ENCODE measurements at places on chromosomes 16 and 17.

DNA sequence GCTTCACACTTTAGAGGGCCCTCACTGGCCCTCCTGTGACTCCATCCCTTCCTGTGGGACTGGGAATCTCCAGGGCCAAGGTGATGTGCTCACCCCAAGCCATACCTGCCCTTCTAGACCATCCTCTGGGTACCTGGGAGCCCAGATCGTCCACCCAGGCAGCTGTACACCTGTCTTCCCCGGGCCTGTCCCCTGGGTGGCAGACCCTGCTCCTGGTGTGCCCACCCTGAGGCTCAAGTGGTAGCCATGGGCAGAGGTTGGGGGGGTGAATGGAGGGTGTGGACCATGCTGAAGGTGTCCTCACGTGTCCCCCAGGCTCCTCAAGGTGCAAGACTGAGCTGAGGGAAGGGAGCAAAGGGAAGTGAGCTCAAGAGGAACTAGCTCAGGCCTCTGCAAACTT is 9.3 kb downstream of the CLEC10A start:
- no peak for DNase-seq

GRCh38 chr16:63289834-63290460 is 1253.7 kb upstream of the CDH8 start:
- DNase-seq = peak; percentile 75

- peak; percentile 39 for DNase-seq
Observed at GRCh38 chr17:67221062-67221998, 23.7 kb downstream of the HELZ start.

DNA sequence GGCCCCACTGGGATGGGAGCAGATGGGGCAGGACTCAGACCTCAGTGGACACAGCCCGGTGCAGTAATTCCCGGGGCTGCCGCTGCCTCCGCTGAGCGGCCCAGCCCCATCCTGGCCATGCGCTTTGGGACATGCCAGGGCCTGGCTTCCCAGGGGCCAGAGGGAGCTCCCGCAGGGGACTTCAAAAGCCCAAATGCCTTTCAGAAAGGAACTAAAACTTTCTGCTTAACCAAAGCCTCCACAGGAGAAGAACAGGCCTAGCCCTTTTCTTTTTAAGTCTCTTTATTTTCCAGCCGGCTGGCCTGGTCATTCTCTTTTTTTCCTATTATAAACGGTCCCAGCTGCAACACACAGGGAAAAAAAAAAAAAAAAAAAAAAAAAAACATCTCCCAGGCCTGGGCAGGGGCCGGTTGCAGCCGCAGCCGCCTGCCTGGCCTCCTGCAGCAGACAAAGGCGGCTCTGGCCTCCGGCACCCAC is 10.7 kb upstream of the ZNF423 start:
- peak; percentile 92 for DNase-seq

DNA sequence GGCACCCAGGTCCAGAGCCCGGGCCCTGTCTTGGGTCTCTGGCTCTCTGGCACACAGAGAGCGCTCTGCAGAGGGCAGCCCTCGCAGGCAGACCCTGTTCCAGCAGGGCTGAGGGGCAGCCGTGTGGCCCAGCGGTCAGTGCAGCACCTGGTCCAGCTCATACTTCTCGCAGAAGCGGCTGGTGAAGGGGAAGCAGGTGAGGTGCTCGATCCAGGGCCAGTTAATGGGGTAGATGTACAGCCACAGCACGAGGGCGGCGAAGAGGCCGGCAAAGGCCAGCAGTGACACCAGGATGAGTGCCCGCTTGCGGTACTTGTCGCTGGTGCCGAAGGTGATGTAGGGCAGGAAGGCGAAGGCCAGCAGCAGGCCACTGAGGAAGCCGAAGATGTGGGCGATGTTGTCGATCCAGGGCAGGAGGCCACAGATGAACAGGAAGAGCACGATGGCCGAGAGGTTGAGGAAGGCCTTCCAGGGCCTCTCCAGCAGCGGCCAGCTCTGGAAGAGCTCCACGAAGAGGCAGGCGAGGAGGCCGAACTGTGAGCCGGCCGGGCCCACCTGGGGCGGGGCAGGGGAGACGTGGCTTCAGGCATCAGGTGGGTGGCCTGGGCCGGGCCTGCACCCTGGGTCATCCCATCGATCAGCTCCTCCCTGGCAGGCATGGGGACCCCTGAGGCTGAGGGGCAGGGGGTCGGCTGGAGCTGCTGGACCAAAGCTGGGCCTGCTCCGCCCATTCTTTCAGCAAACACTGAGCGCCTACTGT is 4.3 kb downstream of the AANAT start:
- no peak for DNase-seq

DNA sequence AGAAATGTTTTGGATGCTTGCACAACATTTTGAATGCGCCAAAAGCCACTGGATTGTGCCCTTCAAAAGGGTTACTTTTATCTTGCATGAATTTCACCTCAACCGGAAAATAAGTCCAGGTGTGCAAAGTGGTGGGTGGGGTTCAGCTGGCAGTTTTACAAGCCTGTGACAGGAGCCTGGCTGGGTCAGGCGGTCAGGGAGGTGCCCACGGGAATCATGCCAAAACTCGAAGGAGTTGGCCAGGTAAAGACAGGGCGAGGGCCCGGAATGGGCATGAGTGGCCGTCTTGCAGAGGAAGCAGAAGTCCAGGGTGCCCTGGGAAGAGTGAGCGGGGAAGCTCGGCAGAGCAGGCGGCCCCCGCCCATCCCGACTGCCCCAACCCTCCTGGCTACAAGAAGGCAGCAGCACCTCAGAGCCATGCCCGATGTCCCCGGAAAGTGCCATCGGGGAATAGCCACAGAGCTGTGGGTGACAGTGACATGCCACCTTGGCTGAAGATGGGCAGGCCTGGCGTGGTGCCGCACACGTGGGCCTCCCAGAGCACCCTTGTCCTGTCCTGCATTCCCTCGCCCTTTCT is 19.1 kb upstream of the CACNG1 start:
- no peak for DNase-seq

DNA sequence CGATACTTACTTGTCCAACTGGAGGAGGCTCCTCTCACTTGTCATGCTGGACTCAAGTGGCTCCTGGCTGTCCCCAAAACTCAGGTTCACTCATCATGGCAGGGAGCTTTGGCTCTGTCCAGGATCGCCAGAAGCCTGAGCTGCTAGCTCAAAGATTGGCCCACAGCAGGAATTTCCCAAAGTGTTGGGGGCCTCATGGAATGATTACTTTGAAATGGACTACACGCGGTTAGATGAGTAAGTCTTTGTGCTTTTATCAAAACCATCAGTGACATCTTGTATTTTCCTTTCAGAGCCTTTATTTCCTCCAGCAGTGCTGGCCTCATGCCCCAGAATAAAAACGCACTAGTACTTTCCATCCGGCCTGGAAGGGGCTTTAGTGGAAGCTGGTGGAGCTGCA is 29.2 kb upstream of the PHB1 start:
- DNase-seq = no peak

GRCh38 chr16:52203096-52203495 is 343.8 kb downstream of the TOX3 start:
- DNase-seq = no peak

DNA sequence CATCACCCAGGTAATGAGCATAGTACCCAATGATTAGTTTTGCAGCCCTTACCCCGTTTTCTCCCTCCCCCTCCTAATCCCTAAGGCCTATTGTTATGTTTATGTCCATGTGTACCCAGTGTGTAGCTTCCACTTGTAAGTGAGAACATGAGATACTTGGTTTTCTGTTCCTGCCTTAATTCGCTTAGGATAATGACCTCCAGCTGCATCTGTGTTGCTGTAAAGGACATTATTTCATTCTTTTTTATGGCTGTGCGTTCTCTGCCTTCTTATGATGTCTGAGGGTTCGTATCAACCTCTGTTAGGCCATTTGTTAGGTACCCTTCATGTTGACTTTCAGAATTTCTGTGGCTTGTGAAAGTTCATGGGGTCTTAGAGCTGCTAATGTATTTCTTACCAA is 31.0 kb downstream of the CTCF start:
- peak; percentile 11 for DNase-seq

DNA sequence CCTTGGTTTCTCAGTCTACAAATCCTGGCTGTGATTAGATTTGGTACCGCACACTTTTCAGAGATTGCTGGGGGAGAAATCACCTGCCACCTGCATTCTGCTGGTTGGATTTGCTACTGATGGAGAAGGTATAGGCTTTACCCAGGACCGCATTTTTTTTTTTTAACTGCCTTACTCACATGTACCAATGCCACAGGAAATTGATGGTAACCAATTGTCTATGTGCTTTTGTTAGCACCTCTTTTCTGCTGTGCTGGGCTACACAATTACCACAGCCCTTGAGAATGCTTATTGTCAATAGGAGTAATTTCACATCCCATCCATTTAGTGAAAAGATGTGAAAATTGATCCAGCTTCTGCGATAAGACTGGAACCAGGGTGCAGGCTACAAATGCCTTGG is 74.4 kb upstream of the TANC2 start:
- no peak for DNase-seq

DNA sequence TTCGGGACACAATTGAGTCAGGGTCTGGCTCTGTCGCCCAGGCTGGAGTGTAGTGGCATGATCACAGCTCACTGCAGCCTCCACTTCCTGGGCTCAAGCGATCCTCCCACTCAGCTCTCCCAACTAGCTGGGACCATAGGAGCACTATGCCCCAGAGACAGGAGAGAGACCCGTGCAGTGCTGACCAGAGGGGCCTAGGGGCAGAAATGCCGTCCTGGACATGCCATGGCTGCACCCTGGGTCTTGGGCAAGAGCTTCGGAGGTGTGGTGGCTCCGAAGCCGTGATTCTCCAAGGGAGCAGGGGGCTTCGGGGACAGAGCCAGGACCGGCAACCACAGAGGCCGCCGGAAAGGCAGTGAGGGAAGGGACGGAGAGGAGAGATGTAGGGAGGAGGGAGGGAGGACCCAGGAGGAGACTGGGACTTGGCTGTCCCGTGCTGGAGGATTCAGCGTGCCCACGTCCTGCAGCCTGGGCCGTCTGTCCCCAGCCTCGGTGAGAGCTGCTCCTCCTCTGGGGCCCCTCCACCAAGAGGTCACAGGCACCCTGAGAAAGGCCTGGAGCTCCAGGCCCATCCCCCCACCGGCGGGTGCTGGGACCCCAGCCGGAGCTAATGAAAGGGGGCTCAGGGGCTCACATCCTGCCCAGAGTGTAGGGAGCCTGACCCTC is 21.9 kb downstream of the TPSD1 start:
- DNase-seq = no peak

DNA sequence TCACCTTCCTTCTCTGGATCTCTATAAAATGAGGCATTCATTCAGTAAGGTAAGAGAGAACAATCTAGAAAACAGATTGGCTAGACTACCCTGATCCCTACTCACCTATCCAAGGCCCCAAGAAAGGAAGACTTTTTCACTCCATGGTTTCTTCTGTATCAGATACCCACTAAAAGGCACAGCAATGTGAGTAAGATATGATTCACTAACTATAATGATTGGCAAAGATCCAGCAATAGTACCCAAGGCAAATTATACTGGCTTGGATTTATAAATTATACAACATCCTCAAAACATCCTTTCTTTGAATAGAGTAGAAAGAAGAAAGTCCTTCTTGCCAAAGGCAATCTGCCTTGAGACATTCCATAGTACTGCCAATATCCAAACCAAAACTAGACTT is 1432.0 kb upstream of the GOT2 start:
- no peak for DNase-seq

GRCh38 chr17:78257810-78258322 is 26.4 kb downstream of the TMEM235 start:
- DNase-seq = no peak

DNA sequence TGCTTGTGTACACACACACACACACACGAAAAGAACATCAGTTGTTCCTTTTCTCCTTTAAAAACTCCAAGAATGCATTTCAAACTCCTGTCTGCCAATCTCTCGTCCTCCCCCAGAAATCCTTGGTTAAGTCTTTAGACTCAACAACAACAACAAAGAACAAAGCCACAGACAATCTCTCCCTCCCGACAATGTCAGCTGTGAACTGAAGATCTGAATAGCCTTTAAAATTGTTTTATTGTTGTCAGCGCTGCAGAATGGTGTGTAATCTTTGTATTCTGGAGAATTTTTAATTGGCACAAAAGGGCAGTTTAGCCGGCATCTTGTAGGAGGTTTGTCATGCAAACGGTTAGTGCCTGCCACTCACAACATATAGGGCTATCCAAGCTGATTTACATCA is 219.5 kb downstream of the MSI2 start:
- DNase-seq = peak; percentile 48

DNA sequence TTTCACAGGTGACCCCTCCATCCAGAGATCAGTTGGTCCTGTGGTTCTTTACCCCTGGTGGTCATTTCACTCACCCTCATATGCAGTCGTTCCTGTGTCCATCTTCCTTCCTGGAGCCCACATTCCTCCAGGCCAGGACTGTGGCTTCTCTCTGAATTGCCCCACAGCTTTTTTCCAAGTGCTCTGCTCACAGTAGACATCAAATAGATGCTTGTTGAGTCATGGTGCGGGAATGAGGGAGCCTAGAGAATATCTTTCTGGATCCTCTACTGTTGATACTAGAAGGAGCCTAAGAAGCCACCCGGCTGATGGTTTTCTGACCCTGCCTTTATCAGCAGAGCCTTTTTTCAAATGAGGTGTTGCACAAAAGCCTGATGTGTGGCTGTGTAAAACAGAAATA is 10.4 kb downstream of the USB1 start:
- DNase-seq = no peak

DNA sequence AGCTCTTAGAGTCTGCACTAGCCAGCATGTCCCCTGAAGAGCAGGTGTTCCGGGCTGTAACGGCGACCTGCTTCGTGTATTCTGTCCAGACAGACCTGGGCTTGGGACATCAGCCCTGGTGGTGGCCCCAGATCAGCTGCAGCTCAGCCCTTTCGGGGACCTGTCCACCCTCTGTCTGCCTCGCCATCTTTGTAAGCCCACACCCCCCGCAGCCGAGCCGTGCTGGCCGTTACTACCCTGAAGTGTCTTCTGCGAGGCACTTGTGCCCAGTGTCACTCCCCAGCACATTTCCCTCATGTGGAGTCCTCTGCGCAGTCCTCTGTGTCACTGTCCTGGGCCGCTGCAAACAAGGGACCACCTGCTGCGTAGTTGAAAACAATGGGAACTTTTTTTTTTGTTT is 10.4 kb downstream of the CARD14 start:
- DNase-seq = no peak

GRCh38 chr17:77527409-77527808 is 386.6 kb downstream of the SEC14L1 start:
- no peak for DNase-seq

DNA sequence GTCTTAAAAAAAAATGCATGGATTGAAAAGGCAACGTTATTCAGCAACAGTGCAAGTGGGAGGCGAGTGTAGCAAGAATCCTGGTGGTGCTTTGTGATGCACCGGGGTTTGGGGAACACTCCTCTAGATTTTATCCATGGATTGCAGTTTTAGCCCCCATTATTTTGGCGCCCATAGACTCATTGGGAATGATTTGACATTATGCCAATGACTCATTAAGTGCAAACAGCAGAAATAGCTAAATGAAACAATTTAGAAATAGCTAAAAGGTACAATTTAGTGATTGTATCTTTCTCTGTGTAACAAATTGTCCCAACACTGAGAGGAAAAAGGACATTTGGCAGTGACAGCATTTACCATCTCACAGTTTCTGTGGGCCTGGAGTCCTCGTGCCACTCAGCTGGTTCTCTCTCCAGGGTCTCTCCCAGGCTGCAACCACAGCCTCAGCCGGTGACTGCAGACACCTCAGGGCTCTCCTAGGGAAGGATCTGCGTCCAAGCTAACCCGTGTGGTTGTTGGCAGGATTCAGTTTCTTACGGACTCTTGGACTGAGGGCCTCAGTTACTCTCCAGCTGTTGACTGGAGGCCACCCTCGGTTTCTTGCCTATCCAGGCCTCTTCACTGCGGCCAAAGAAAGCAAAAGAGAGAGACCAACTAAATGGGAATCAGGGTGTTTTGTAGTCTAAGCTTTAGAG is 398.7 kb downstream of the SNX29 start:
- DNase-seq = no peak

- DNase-seq = no peak
Observed at GRCh38 chr17:14337596-14338079, 36.8 kb downstream of the HS3ST3B1 start.

GRCh38 chr16:57229079-57229478 is 16.0 kb upstream of the ARL2BP start:
- DNase-seq = no peak
